ENCODE measurements at places on chromosomes 7 and 10. TPM values are rescaled to one million over a fixed set of nuclear protein-coding genes. Genes with fewer than 3 reads are reported as not detected.

Gene RGR
- total RNA-seq, result 0.33 TPM

Gene ARID5B
- total RNA-seq, result 166 TPM

Gene CEP55
- 0.33 TPM for total RNA-seq

Gene LEP
- 498 TPM for total RNA-seq

Gene PON1
- 0.29 TPM for total RNA-seq

Gene CTNNA3
- 1.1 TPM for total RNA-seq

Gene GPER1
- 3.2 TPM for total RNA-seq

Gene AGAP5
- total RNA-seq, result 7.9 TPM

Gene PDE6C
- total RNA-seq, result not detected

Gene TEX47
- total RNA-seq, result not detected

Gene HOXA6
- total RNA-seq, result 7.9 TPM

Gene CTBP2
- 53.1 TPM for total RNA-seq

Gene GALNT11
- total RNA-seq, result 65.7 TPM

Gene STAM
- total RNA-seq, result 22.7 TPM

Gene ZNF786
- 13.2 TPM for total RNA-seq

Gene ACSM6
- 0.66 TPM for total RNA-seq

Gene PIP
- 1,201 TPM for total RNA-seq

Gene PLAC9
- total RNA-seq, result 7.5 TPM

Gene TMEM196
- total RNA-seq, result not detected

Gene ERVW-1
- not detected for total RNA-seq

Gene KIAA1549
- 3.9 TPM for total RNA-seq

Gene PNLIPRP2
- total RNA-seq, result not detected

Gene HOXA4
- 2.8 TPM for total RNA-seq

Gene VPS37D
- 3.5 TPM for total RNA-seq

Gene INA
- not detected for total RNA-seq

Gene UNC5B
- total RNA-seq, result 0.80 TPM

Gene RTKN2
- total RNA-seq, result 0.16 TPM
